ENCODE measurements at places on chromosomes 16 and 17.

- no peak for DNase-seq
Measured at GRCh38 chr17:77141846-77142449, 1.2 kb downstream of the SEC14L1 start.

DNA sequence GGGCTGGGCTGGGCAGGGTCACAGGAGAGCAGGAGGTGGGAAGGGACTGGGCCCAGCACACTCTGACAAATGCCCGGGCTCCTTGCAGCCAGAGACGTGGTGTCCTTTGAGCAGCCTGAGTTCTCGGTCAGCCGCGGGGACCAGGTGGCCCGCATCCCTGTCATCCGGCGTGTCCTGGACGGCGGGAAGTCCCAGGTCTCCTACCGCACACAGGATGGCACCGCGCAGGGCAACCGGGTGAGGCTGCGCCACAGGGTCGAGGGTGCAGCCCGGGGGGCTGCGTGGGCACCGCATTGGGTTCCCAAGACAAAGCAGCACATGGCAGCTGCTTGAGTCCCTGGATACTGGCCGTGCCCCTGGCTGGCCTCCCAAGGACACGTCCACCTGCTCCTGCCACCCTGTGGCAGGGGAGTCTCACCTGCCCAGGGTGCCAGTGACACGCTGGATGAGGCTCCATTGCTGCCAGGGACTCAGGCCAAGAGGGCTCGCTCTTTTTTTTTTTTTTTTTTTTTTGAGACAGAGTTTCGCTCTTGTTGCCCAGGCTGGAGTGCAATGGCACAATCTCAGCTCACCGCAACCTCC lies 21.3 kb downstream of the GALK1 start:
- no peak for DNase-seq

- no peak for DNase-seq
Measured at GRCh38 chr16:12833926-12834325, 30.2 kb upstream of the CPPED1 start.

DNA sequence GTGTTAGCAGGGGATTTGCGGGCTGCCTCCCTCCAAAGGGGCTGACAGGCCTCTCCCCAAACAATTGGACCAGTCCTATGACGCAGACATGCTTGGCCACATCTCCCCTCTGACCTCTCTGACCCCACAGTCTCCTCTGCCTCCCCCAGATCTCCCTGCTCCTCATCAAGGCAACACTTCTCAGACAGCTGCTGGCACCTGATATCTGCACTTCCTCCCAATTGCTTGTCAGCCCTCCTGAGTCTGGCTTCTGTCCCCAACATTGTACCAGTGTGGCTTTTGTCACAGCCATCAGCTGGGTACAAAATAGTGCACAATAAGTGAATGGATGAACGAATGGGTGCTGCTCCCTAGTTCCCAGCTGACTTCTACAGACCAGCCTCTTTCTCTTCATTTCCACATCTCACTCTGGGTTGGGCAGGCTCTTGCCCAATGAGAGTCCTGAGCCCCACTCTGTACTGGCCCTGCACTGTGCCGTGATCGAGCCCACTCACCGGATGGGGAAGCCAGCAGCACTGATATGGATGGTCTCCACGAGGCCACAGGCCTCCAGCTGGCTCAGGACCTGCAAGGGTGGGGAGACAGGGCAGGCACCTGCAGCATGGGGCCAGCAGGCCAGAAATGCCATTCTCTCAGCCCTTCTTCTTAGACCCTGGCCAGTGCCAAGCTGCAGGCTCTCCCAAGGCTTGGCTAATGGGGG lies 17.1 kb downstream of the ZNHIT3 start:
- DNase-seq, result no peak

GRCh38 chr16:7714775-7715174 lies 382.1 kb downstream of the RBFOX1 start:
- no peak for DNase-seq

DNA sequence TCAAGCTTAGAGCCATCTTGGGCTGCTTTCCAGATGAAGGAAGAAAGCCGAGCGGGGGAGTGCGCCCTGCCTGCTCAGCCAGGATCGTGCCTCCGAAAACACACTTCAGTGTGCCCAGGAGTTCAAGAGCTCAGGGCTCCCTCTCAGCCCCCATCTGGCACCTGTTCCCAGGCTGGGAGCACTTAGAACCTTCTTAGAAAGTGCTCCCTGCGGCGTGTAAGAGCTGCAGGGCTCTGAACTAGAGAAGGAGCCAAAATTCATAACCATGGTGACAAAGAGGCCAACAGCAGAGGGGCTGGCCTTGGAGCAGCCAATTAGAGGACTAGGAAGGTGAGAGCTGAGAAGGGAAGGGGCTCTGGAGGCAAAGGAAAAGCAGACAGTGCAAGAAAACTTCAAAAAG lies 59.0 kb upstream of the TNRC6C start:
- DNase-seq, result peak; percentile 40

GRCh38 chr17:81443269-81443668 lies 48.0 kb downstream of the BAHCC1 start:
- no peak for DNase-seq

DNA sequence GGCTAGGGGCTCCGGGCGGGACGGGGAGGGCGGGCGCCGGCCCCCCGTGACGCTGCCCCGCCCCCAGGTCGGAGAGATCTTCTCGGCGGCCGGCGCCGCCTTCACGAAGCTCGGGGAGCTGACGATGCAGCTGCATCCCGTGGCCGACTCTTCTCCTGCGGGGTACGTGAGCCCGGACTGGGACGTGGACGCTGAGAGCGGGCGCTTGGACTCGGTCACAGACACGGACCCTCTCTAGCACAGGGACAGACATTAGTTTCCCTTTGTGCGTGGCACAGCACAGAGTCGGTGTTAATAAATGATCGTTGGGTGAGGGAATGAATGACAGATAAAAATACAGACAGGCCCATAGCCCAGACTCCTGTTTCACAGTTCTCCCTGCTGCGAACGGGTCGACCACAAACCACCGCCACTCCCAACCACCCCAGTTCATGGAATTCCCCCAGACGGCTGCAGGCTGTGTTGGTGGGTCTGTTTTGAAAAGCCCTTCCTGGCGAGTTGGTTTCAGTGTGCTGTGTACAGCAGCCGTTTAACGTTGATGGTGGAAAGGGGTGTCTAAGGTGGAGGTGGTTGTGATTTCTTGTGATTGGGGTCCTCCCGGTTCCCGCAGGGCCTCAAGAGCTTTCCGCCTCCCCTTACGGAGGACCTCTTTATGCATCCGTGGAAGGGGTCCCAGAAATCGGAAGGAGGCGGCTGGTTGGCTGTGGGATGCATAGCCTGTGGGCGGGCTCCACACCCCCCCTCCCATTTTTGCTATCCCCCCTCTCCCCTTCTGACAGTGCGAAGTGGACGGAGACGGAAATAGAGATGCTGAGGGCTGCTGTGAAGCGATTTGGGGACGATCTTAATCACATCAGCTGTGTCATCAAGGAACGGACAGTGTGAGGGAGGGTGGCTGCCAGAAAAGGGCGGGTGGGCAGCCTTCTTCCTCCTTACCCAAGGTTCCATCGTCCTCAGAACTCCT lies 2.9 kb downstream of the RNASEK start:
- DNase-seq, result no peak
